ENCODE measurements at places on chromosomes 12 and 14. TPM values are rescaled to one million over a fixed set of nuclear protein-coding genes. Genes with fewer than 3 reads are reported as not detected.

DNA sequence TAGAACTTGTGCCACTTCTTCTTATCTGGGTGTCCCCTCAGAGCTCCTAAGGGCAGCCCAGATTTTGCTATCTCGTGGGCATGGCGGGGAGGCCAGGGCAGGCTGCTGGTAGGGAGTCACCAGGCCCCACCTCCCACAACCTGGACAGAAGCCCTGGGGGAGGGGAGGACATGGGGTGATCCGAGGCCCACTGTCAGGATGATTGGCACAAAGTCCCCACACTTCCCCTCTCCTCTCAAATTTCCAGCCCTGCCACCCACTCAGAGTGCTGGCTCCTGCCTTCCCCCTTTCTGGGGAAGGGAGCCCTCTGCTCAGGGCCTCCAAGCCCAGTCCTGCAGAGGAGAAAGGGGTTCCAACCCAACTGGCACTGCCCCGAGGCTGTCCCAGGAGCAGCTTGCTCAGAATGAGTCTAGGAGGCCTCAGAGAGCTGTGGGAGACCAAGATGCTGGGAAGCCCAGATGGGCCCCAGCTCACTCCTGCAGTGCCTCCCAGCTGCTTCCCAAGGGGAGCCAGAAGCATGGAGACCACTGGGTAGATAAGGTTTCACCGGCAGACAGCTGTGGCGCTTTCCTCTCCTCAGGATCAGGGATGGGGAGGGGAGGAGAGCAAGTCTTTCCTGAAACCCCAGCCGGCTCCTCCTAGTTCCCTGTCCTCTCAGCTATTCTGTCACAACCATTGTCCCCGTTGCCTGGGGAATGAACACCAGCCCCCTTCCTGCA is 82.8 kb downstream of the B4GALNT3 start:
- no peak for DNase-seq

- DNase-seq, result no peak
These were observed 585.7 kb upstream of the TMEM132C start for GRCh38 chr12:127681151-127681754.

DNA sequence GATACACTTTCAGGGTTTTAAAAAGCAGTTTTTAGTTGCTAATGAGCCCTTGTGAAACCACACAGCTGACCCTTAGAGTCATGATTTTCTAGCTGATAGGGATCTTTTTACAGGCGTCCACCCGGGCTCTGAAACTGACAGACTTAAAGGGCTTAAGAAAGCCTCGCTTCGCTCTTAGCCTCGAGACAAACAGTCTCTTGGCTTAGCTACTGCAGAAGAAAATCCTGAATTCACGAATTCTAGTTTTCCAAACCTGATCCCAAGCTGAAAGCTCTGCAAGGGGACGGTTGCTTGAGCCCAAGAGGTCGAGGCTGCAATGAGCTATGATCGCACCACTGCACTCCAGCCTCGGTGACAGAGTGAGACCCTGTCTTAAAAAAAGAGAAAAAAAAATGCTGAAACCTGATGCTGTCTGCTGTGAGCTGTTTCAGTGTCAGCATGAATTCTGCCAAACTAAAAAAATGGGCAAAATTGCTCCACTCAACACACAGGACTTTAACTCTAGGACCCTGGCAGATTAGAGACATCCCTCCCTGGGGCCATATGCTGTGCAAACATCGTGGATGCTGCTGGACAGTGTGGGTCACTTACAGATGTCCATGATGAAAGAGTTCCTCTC is 3.1 kb upstream of the HPD start:
- DNase-seq, result no peak

DNA sequence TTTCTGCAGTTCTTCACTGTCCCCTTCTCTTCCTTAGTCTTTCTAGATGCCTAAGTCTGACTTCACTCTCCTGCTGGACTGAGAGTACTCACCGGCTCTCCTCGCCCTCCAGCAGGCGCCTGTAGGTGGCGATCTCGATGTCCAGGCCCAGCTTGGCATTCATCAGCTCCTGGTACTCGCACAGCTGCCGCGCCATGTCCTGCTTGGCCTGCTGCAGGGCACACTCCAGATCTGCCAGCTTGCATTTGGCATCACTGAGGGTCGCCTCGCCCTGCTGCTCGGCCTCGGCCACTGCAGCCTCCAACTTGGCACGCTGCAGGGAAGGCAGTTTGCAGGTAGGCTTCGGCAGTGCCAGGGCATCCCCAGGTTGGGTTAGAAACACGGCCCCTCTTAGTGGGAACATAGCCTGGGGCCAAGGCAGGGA is 5.2 kb downstream of the KRT84 start:
- DNase-seq, result no peak

DNA sequence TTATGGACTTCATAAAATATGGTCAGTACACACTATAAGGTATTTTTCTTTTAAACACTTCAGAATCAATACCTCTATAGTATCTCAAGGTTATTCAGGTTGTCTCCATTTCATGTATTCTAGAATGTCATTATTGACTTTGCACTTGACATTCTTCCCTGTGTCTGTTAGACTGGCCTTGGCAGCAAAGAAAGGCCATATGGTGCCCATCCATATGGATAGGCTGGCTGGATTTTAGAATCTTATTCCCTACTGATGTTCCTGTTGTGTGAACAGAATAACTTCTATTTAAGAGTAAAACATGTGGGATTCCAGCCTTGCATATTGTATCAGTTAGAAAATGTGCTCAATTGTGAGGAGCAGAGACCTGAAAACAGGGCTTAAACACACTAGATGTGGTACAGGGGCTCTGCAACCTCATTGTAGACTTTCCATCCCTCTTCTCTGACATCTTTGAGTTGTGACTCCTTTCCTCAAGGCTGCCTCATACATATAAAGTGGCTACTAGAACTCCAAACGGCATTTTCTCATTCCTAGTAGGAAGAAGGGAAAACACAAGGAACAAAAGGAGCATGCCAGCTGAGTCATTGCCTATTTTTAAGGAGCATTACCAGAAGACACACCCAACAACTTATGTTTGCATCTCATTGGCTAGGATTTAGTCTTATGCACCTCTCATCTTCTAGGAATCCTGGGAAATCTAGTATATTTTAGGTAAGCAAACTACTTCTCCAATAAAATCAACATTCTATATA is 221.2 kb upstream of the TMPO start:
- DNase-seq, result no peak

GRCh38 chr14:65357113-65357512 is 55.4 kb upstream of the FUT8 start:
- DNase-seq, result no peak

DNA sequence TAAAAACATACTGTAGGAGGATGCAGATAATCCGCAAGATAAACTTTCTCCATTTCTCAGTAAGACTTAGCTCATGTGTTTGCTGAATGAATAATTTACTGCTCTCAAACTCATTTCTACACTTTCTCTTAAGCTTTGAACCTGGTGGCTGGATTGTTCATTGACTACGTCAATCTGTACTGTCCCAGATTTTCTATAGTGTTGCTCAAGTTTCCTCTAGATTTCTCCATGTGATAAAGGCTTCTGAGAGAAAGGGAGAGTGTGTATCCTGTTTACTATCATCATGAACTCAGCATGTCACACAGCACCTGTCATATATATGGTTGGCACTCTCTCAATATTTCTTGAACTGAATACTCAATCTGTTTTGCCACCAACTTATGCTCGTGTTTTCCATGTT is 518.0 kb upstream of the TBX3 start:
- no peak for DNase-seq

P2RX2 gene
- not detected for total RNA-seq

RASSF3 gene
- 88.4 TPM for total RNA-seq

Data from right atrium auricular region (tissue), 2 donors.